ENCODE measurements at places on chromosomes 16 and 17.
A peak's percentile ranks its signal among the peaks of the same experiment; 100 is the strongest.

DNA sequence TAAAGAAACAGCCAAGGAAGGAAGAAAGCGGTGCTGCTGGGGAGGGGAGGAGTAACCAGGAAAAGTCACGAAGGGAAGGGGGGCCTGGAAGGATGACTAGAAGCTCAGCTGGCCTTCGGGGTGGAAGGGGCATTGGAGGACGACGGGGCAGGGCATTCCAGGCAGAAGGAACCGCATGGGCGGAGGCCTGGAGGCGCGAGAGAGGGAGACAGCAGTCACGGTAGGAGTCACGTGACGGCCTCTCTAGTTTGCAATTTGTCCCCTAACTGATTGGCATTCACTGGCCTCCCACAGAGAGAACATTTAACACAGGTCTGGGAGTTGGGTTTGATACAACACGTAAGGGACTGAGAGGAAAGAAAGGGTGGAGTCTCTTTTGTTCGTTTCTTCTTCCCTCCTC is 63.9 kb downstream of the RTN4RL1 start:
- no peak for DNase-seq

GRCh38 chr17:28750178-28751047 is 6.6 kb downstream of the TRAF4 start:
- peak; percentile 87 for DNase-seq

GRCh38 chr16:79715061-79715460 is 114.5 kb upstream of the MAF start:
- no peak for DNase-seq

- DNase-seq = no peak
Observed at GRCh38 chr16:75565640-75566039, 539 bp upstream of the GABARAPL2 start.

GRCh38 chr16:46801428-46802049 is 29.4 kb downstream of the C16orf87 start:
- DNase-seq = peak; percentile 40

DNA sequence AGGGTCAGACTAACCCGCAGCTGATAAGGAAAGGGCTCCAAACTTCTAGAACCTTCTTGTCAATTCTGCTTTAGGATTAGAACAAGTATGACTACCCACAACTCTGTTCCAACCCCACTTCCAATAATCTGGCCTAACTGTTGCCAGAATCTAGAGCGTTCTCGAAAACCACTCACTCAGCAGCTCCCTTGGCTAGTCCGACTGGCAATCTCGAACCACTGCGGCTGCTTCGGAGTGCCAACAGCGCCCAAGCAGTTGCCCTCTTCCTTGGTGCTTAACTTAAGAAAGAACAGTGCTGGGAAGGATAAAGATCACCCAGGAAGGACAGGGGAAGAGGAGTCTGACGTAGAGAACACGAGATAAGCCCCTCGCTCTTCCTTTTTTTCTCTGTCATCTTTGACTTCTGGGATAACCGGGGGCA is 818 bp downstream of the DNAJC7 start:
- no peak for DNase-seq

DNA sequence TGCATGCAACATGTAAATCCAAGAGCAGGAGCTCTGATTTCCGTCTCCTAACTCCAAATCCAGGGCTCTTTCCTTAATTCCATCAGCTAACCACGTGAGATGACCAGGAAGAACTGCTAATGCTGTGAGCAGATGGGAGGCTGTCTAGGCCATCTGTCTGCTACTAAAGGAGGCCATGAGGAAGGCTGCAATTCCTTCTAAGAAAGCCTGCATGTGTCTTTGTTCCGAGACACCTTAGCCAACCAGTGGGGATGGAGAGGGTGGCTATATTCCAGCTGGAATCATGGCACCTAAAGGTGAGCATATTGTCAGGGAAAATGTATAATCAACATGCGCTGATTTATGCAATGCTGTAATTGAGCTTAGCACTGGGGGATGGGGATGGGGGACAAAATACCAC is 267.2 kb upstream of the CDH5 start:
- DNase-seq = no peak
